ENCODE measurements at places on chromosomes 5 and 9.

GRCh38 chr5:673161-673830 lies 19.9 kb downstream of the TPPP start:
- no peak overlapping the region for H3K27ac ChIP-seq
- H3K4me3 ChIP-seq: peak overlapping the region; percentile 10
- DNase-seq: no peak
- no peaks in the 10 kb centered on the region for H3K36me3 ChIP-seq

- H3K36me3 ChIP-seq: no peaks in the 10 kb centered on the region
- DNase-seq: no peak
- H3K4me3 ChIP-seq: no peak overlapping the region
- no peaks in the 10 kb centered on the region for H3K4me1 ChIP-seq
Observed at GRCh38 chr9:114499528-114499927, 5.7 kb downstream of the WHRN start.

GRCh38 chr9:107090218-107090617 lies 192.9 kb upstream of the RAD23B start:
- H3K4me1 ChIP-seq: no peaks in the 10 kb centered on the region
- H3K36me3 ChIP-seq: no peaks in the 10 kb centered on the region
- no peak overlapping the region for H3K27ac ChIP-seq
- H3K27me3 ChIP-seq: no peaks in the 10 kb centered on the region
- no peak overlapping the region for H3K4me3 ChIP-seq
- DNase-seq: no peak

DNA sequence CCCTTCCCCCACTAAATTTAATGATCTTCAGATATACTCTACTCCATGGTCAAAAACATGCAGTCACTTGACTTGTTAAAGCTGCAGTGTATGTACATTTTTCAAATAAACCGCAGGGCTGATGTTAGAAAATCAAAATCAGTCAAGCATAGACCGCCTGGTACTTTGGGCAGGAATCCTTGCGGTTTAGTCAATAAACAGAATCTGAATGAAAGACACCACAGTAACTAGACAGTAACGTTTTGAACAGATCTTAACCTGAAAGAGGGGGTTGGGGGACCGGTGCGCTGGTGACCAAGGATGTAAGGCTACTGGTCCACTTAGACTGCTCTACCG lies 188.8 kb downstream of the BNC2 start:
- no peaks in the 10 kb centered on the region for H3K27me3 ChIP-seq
- no peak overlapping the region for H3K27ac ChIP-seq
- DNase-seq: no peak
- H3K36me3 ChIP-seq: no peaks in the 10 kb centered on the region
- no peaks in the 10 kb centered on the region for H3K4me1 ChIP-seq

DNA sequence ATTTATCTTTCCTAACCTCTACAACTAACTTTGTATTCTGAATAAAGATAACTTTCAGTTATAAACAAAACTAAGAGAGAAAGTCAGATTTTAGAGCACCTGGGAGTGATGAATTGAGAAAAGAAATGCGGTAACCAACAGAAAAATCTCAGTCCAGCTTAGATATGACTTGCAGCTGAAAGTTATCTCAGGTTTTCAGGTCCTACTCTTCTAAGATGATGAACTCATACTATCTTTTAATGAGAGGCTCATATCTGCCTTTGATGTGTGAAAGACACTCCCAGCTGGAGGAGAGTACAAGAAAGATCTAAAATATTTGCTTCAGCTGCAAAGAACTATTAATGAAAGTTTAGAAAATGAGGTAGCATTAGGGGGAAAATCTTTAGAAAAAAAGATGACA lies 190.5 kb downstream of the DENND1A start:
- H3K36me3 ChIP-seq: no peaks in the 10 kb centered on the region
- peaks cover 15% of the 10 kb centered on the region for H3K4me1 ChIP-seq
- H3K4me3 ChIP-seq: no peak overlapping the region
- H3K27ac ChIP-seq: no peak overlapping the region

DNA sequence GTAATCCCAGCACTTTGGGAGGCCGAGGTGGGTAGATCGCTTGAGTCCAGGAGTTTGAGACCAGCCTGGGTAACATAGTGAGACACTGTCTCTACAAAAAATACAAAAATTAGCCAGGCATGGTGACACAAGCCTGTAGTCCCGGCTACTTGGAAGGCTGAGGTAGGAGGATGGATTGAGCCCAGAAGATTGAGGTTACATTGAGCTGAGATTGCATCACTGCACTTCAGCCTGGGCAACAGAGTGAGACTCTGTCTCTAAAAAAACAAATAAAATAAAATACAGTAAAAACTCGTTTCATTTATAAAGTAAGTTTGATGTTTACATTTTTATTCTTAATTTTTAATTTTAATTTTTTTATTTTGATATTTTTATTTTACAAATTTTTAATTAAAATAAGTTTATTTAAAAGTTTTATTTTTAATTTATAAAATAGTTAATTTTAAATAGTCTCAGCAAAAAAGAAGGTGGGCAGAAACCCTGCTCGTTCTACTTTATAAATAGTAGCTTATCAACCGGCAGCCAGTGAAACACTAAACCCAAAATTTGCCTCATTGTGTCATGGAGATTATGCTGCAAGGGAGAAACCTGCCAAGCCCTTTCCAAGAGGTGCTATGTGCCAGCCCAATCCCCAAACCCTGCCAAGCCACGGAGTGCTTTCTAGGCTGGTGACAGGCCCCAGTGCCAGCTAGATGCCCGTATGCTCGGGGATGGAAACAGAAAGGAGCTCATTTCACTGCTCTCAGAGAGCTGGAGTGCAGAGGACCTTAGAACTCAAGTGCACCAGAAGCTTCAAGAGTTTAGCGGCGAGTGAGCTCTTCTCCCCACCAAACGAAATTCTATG lies 38.9 kb downstream of the SERINC5 start:
- peaks cover 11% of the 10 kb centered on the region for H3K4me1 ChIP-seq
- no peaks in the 10 kb centered on the region for H3K36me3 ChIP-seq
- H3K27ac ChIP-seq: no peak overlapping the region
- H3K4me3 ChIP-seq: no peak overlapping the region
- DNase-seq: peak; percentile 74
- H3K27me3 ChIP-seq: no peaks in the 10 kb centered on the region

DNA sequence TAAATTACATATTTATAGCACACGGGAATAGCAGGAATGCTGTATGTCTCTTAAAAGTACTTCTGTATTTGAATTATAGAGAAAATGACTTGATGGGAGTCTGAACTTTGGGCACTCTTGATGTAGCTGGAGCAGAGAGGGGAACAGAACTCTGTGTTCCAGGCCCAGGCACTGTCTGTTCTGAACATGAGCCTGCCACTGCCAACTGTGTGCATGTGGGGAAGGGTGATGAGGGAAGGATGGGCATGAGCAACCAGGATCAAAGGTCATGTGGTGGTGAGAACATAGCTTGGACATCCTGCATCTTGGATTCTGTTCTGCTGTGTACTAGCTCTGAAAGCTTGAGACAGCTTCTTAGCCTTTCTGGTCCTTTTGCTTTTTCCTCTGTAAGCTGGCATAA lies 16.4 kb upstream of the ZBED3 start:
- no peak overlapping the region for H3K4me3 ChIP-seq
- no peaks in the 10 kb centered on the region for H3K4me1 ChIP-seq
- DNase-seq: no peak
- H3K27me3 ChIP-seq: no peaks in the 10 kb centered on the region

- no peak overlapping the region for H3K4me3 ChIP-seq
- no peak for DNase-seq
- no peaks in the 10 kb centered on the region for H3K4me1 ChIP-seq
- H3K27me3 ChIP-seq: no peaks in the 10 kb centered on the region
- H3K27ac ChIP-seq: no peak overlapping the region
Observed at GRCh38 chr9:86222667-86223066, 36.8 kb downstream of the C9orf153 start.

DNA sequence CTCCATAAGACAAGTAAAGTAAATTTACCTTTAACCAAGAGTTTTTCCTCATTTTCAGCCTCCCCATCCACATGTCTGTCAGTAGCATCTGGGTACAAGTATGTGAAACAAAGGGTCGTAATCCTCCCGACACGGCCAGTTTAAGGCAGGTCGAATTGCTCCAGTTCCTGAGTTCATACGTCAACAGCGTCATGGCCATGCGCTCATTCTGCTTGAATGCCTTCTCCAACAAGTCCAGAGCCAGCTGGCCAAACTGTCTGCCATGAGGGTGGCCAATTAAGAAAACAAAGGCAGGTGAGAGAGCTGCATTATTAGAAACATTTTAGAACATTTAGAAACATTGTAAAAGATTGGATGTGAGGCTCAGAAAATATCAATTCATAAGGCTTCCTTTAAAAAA lies 87.5 kb downstream of the TRPM6 start:
- no peak for DNase-seq
- no peak overlapping the region for H3K27ac ChIP-seq
- H3K36me3 ChIP-seq: no peaks in the 10 kb centered on the region
- H3K4me3 ChIP-seq: no peak overlapping the region

Measured in pancreas (tissue), 10 donors.